ENCODE measurements at places on chromosomes 16 and 17. TPM values are rescaled to one million over a fixed set of nuclear protein-coding genes. Genes with fewer than 3 reads are reported as not detected.
A peak's percentile ranks its signal among the peaks of the same experiment; 100 is the strongest.

GRCh38 chr17:48547808-48548522 is 3.1 kb upstream of the HOXB2 start:
- peaks cover 15% of the 10 kb centered on the region for H3K36me3 ChIP-seq
- H3K27me3 ChIP-seq, result no peaks in the 10 kb centered on the region
- DNase-seq, result peak; percentile 81
- peak overlapping the region; percentile 34 for H3K4me3 ChIP-seq
- H3K27ac ChIP-seq, result peak overlapping the region; percentile 97

- H3K36me3 ChIP-seq, result no peaks in the 10 kb centered on the region
- DNase-seq, result no peak
- H3K27me3 ChIP-seq, result no peaks in the 10 kb centered on the region
- H3K27ac ChIP-seq, result no peak overlapping the region
- H3K4me1 ChIP-seq, result no peaks in the 10 kb centered on the region
- H3K4me3 ChIP-seq, result no peak overlapping the region
Observed at GRCh38 chr17:5830921-5831320, 239.3 kb upstream of the WSCD1 start.

- H3K27ac ChIP-seq, result peak overlapping the region; percentile 84
- no peaks in the 10 kb centered on the region for H3K4me1 ChIP-seq
- H3K4me3 ChIP-seq, result peak overlapping the region; percentile 64
Observed at GRCh38 chr17:28744972-28745785, 1.4 kb downstream of the TRAF4 start.

The EPOP gene
- total RNA-seq, result 2.8 TPM

DNA sequence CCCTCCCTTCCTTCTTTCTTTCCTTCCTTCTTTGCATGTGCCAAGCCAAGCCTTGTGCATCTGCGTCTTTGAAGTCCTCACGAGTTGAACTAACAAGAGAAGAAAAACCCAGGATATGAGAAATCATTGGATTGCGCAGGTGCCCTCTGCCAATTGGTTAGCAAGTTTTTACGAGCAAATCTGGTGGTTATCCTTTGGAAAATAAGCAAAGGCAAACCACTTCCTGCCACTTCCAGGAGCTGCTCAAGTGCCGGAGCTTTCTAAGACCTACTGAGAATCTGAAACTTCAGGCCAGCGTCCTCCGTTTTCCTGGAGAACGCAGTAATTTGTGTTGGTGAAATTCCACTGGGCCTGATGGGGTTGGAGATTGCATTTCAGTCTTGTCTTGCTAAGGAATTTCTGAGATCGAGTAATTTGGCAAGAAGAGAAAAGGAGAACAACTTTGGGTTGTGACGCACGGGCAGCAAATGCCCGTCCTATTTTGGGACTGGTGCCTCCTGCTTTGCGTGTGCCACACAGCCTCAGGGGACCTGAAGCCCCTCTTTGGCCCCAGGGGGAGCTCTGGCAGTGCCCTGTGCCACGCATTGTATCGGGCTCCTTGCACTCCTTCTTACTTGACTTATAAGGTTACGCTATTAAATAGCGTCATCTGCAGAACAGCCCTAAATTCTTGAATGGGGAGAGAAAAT is 56.4 kb downstream of the CMIP start:
- no peak overlapping the region for H3K4me3 ChIP-seq
- H3K27me3 ChIP-seq, result no peaks in the 10 kb centered on the region
- H3K27ac ChIP-seq, result no peak overlapping the region
- peaks cover 30% of the 10 kb centered on the region for H3K4me1 ChIP-seq
